Stimulated activated CD4-positive, alpha-beta T cell treated with anti-CD3 and anti-CD28 coated beads, Interleukin-15, amount 100 ng/mL, for 1 hour (primary cell): ENCODE measurements at places on chromosomes 13 and 19.
A peak's percentile ranks its signal among the peaks of the same experiment; 100 is the strongest.

- no peak for DNase-seq
These were observed 47.7 kb upstream of the USPL1 start for GRCh38 chr13:30569901-30570576.

DNA sequence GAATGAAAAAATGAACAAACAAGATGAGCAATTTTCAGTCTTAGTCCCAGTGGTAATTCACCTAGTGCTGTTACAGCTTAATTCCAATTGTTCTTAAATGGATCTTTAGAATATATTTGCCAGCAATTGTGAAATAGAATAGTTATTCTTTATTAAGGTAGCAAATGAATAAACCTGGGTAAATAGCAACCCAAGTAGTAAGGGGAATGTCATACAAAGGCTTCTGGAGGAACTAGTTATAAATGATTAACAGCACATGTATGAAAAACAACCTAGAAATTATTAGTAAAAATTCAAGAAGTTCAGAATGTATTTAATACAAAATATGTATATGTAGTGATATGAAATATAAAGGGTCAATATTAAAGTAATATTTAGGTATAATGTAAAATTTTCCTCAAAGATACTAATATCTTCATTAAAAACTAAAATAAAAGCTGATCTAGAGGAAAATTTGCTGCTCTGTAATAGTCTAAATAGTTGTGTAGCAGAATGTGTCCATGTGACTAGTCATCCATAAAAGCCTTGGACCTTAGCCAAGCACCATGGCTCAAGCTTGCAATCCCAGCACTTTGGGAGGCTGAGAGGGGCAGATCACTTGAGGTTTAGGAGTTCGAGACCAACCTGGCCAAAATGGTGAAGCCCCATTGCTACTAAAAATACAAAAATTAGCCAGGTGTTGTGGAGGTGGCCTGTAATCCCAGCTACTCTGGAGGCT lies 535.9 kb upstream of the ATXN8OS start:
- no peak for DNase-seq

DNA sequence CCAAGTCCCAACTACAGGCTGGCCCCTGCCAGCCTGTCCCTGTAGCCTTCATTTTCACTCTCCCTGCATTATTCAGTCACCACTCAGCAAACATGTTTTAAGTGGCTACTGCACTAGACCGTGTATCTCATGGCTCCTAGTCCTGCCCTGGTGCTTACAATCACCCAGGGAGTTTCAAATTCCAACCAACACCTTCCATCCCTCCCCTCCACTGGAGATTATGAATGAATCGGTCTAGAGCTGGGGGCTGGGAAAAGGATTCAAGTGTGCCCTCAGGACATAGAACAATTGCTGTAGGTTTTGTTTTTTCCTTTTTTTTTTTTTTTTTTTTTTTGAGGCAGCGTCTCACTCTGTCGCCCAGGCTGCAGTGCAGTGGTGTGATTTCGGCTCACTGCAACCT lies 15.0 kb upstream of the TNFAIP8L1 start:
- DNase-seq: no peak

GRCh38 chr19:50501186-50501567 lies 9.8 kb downstream of the JOSD2 start:
- DNase-seq: no peak

GRCh38 chr13:23445794-23446193 lies 12.3 kb upstream of the SACS start:
- DNase-seq: no peak

DNA sequence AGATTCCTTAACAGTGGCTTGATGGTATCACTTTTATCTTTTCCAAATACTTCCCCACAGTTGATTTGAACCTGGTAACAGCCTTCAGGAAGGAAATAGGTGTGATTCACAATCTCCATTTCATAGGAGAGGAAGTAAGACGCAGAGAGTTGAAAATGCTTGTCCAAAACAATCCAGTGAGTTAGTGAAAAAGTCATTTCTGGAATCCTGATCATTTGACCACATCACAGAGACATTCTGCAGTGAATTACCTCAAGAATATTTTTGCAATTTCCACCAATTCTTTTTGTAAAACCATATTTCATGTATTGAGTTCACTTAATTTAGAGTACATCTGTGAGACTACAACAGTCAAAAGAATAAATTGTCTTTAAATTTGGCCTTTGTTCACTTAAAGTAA lies 292.8 kb downstream of the DCLK1 start:
- no peak for DNase-seq

DNA sequence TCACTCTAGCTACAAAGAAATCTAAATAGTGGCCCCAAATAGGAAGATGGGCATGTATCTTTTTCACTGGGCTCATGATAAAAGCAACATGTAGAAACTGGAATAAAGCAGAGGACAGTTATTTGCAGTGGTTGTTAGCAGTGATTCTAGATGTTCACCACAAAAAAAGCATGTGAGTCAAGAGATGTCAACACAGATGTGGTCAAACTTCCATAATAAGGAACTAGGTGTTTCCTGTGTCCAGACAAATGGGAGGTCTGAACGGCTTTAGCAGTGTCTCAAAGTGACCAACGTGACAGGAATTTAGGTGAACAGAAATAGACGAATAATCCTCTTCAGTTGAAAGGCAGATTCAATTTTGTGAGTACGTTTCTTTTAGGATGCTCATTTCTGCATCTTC lies 162.7 kb downstream of the TBC1D4 start:
- no peak for DNase-seq

- DNase-seq: no peak
These were observed 27.3 kb downstream of the TM9SF2 start for GRCh38 chr13:99528547-99528946.

GRCh38 chr13:85536706-85537105 lies 262.5 kb downstream of the SLITRK6 start:
- no peak for DNase-seq

DNA sequence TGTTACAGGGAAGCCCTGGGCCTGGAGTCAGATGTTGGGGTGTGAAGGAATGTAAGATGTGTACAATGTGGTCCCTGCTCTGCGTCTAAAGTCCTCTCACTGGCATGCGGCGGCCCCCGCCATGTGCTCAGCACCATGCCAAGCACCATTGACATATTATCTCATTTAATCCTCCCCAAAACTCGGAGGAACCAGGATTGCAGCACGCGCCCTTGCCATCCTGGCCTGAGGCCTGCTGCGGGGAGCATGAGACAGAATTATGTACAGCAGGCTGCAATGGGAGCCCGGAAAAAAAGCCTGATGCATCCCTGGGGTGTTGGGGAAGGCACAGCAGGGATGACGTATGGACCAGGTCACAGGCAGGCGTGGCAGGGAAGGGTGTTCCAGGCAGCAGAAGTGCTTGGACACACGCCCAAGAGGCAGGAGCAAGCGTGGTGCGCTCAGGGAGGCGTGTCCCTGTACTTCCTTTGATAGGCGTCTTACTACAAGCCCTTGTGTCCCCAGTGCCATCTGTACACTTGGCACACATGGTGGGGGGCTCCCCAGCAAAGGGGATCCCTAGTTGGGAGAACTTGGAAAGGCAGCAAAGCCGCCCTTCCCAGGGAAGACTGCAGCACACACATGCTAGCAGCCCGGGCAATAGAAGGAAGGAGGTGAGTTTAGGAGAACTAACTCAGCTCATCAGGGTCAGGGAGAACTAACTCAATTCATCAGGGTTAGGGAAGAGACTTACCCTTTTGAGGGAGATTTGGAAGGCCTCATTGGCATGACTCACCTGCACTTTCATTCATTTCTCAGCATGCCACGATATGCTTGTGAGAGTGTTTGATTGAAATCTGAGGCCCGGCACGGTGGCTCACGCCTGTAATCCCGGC lies 3.4 kb downstream of the EVI5L start:
- DNase-seq: no peak

DNA sequence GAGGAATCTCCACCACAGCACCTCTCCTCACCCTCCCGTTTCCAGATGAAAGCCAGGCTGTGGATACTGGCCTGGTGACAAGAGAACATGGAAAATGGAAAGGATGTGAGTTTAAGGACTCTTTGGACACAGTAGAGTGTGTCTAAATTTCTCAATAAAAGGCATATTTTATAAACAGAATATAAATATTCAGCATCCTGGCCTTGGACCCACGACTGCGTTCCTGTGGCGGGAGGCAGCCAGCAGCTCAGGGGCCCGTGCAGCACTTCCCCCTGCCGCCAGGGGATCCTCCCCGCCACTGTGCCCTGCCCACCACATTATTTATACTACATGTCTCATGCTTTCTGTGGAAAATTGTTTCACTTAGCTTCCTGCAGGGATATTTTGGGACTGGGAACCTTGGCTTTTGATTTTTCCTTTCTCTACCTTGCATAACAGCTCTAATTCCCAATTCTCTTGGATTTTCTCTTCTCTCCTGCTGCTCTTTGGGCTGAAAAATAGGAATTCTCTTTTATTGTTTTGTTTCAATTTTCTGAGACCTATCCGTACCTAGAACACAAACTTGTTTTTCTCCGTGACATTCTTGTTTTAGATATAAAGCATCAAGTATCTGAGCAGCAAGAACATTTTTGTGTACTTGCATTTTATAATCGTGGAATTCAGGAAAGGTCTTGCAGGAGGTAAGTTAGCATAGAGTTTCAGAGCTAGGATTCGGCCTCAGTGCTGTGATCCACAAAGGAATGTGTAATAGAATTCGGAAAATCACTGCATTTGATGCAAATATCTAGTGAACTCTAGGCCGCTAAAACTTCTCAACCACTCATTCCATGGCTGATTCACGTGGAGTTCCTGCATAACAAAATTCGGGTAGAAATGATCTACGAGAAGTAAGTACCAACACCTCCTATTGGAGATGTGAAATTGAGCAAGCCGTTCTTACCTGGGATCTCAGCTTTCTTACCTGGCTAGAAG lies 107.7 kb upstream of the SPATA13 start:
- DNase-seq: no peak

GRCh38 chr19:19460761-19461265 lies 54.5 kb downstream of the TSSK6 start:
- peak; percentile 38 for DNase-seq

- DNase-seq: no peak
These were observed 297.8 kb upstream of the DACH1 start for GRCh38 chr13:72164811-72165210.

GRCh38 chr19:20558011-20558410 lies 7.6 kb downstream of the ZNF737 start:
- no peak for DNase-seq

GRCh38 chr13:65553096-65553727 lies 1676.9 kb downstream of the PCDH9 start:
- no peak for DNase-seq

GRCh38 chr13:63636316-63636993 lies 2220.8 kb upstream of the PCDH20 start:
- no peak for DNase-seq

GRCh38 chr13:35659796-35660195 lies 183.3 kb upstream of the MAB21L1 start:
- no peak for DNase-seq

DNA sequence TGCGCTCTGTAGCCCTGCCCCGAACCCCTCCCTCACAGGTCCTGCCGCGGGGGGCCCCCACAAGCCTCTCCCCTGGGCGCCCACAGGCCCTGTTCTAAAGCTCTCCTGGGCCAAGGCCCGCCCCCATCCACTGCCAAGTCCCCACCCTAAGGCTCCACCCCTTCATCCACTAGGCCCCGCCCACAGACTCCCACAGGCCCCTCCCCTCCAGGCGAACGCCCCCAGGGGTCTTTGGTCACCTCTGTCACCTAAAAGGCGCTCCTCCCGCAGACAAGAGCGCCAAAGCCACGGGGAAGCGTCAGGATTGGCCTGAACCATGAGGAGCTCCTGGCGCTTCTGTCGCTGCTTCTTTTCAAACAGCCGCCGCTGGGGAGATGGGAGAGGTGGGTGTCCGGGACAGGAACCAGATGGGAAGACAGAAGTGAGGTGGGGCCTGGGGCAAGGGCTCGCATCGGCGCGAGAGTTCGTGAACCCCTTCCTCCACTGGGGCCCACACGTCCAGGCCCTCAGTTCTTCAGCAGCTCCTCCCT lies 2.3 kb downstream of the TULP2 start:
- DNase-seq: no peak

- no peak for DNase-seq
These were observed 9.4 kb upstream of the SPC24 start for GRCh38 chr19:11164879-11165406.

GRCh38 chr13:80894917-80895316 lies 554.0 kb upstream of the SPRY2 start:
- DNase-seq: no peak

- peak; percentile 66 for DNase-seq
These were observed at the start of gene LMTK3 for GRCh38 chr19:48511800-48512503. Gene LMTK3 (minus strand): TSS chr19:48511835. CDS start chr19:48511576, 259 bp downstream.

DNA sequence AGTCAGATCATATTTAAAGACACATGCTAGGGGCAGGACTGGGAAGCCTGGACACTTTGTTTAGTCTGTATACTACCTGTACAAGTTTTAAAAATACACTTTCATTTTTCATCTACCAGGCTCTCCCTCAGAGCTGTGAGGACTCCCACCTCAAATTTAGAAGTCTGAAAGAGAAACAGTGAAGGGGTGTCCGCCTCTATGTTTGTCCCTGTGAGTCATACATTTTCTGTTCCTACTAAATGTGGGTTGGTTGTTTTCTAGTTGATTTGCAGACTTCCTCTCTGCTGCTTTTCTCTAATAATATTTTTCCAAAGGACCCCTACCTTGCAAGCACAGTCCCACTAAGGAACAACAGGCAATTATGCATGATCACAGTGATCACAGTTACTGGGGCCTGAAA lies 110.5 kb downstream of the ENOX1 start:
- DNase-seq: no peak

DNA sequence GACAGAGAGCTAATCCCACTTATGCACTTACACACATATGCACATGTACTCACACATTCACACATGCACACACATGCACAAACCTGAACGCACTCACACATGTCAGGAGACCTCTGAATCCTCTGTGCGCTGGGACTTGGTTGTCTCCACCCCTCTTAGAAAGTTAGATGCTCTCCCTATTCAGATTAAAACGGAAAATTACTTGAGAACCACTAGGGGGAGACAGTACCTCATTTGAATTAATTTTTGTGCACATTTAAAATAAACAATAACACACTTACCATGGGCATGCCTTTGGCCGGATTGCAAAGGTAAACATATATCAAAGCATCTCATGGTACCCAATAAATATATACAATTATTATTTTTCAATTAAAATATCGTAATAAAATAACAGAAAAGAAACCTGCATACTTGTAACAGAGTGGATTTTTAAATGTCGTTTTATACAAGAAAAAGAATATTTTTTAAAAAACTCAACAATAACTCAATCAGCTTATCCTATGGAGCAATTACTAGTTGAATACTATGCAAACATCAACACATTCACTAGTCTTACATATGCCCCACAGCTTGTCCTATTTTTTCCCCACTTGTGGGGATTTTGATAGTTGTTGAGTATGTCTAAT lies 9.5 kb upstream of the LILRB4 start:
- no peak for DNase-seq

DNA sequence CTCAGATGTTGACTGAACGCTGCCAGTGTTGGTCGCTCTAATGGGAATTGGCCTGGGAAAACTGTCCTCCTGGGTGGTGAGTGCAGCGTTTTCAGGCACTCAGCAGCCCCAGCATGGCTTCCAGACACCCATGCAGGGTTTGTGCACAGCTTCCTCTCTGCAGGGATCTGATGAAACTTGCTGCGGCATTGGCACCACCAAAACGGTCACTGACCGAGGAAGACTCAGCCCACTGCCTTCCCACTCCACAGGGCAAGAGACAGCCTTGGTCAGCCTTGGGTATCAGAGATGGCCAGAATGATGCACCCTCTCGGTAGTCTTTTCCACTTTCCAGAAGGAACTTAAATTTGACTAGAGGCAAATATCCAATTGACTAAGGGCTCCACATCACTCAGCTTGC lies 398.9 kb downstream of the IRS2 start:
- no peak for DNase-seq

GRCh38 chr19:16373079-16373478 lies 48.5 kb downstream of the KLF2 start:
- no peak for DNase-seq

- no peak for DNase-seq
These were observed 229.0 kb downstream of the KLF5 start for GRCh38 chr13:73287831-73288230.
